HepG2 (cell line): ENCODE measurements at places on chromosomes 1 and 21. TPM values are rescaled to one million over a fixed set of nuclear protein-coding genes. Genes with fewer than 3 reads are reported as not detected.

Gene ATAD3B
- 9.6 and 15.4 TPM in 2 replicates for polyA plus RNA-seq

GRCh38 chr1:47765236-47765635 is 231.9 kb downstream of the TRABD2B start:
- peaks cover 2% of the 10 kb centered on the region for H3K27me3 ChIP-seq
- H3K36me3 ChIP-seq, result no peaks in the 10 kb centered on the region

DNA sequence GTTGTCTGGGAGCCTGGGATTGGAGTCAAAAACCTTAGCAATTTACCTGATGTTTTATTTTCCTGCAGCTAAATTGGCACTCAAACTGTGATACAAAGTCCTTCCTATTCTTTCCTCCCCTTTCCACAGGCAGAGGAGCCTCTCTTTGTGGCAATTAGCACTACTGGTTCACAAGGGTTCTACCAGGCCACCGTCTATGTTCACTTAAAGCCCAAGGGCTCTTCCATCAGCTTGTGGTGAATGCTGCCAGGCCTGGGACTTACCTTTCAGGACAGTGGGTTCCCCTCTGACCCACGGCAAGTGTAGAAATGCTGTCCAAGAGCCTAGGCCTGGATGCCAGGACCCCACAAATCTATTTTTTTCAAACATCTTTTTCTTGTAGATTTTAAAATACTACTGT is 251.9 kb upstream of the B3GALT2 start:
- no peak overlapping the region for H3K27ac ChIP-seq
- H3K4me3 ChIP-seq, result no peak overlapping the region
- DNase-seq, result no peak
- H3K4me1 ChIP-seq, result no peaks in the 10 kb centered on the region
- no peaks in the 10 kb centered on the region for H3K36me3 ChIP-seq

DNA sequence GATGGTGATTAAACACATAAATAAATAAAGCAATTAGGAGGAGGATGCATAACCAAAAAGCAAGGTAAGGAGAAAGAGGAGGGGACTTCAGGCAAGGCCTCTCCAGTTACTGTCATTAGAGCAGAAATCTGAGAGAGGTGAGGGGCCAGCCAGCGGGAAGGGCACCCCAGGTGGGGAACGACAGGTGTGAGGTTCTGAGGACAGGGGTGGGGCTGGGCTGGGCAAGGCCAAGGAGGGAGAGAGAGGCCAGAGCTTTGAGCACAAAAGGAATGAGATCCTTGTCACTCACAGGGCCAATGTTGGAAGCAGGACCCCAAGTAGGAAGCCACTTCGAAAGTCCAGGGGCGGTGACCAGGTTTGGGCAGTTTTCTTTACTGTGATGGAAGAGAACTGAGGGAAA is 182.2 kb upstream of the RAB4A start:
- H3K4me1 ChIP-seq, result peaks cover 29% of the 10 kb centered on the region
- no peaks in the 10 kb centered on the region for H3K27me3 ChIP-seq
- H3K27ac ChIP-seq, result no peak overlapping the region
- H3K36me3 ChIP-seq, result no peaks in the 10 kb centered on the region
- no peak overlapping the region for H3K4me3 ChIP-seq
- no peak for DNase-seq

- H3K4me3 ChIP-seq, result no peak overlapping the region
- peaks cover 27% of the 10 kb centered on the region for H3K4me1 ChIP-seq
- H3K27me3 ChIP-seq, result no peaks in the 10 kb centered on the region
- H3K27ac ChIP-seq, result no peak overlapping the region
Observed at GRCh38 chr1:236754525-236755210, 40.4 kb upstream of the MTR start.

- no peaks in the 10 kb centered on the region for H3K36me3 ChIP-seq
- H3K4me3 ChIP-seq, result no peak overlapping the region
- DNase-seq, result no peak
- H3K27me3 ChIP-seq, result no peaks in the 10 kb centered on the region; the same call in 1 of the 2 replicates
Observed at GRCh38 chr21:31397939-31398338, 53.9 kb upstream of the TIAM1 start.

GRCh38 chr1:89190017-89190416 is 8.7 kb downstream of the GBP4 start:
- 0 out of 3 replicates have a peak, but pooled peaks cover 5% of the 10 kb centered on the region for H3K27me3 ChIP-seq
- no peaks in the 10 kb centered on the region for H3K4me1 ChIP-seq
- DNase-seq, result no peak
- H3K36me3 ChIP-seq, result no peaks in the 10 kb centered on the region
- H3K27ac ChIP-seq, result no peak overlapping the region

Gene GPR161
- polyA plus RNA-seq, result 0.13 TPM in 2 replicates

- DNase-seq, result no peak
- peaks cover 12% of the 10 kb centered on the region; the same call in 1 of the 3 replicates for H3K27me3 ChIP-seq
- no peak overlapping the region for H3K4me3 ChIP-seq
- H3K4me1 ChIP-seq, result no peaks in the 10 kb centered on the region
Observed at GRCh38 chr1:48773133-48773532, 3.6 kb downstream of the BEND5 start.

DNA sequence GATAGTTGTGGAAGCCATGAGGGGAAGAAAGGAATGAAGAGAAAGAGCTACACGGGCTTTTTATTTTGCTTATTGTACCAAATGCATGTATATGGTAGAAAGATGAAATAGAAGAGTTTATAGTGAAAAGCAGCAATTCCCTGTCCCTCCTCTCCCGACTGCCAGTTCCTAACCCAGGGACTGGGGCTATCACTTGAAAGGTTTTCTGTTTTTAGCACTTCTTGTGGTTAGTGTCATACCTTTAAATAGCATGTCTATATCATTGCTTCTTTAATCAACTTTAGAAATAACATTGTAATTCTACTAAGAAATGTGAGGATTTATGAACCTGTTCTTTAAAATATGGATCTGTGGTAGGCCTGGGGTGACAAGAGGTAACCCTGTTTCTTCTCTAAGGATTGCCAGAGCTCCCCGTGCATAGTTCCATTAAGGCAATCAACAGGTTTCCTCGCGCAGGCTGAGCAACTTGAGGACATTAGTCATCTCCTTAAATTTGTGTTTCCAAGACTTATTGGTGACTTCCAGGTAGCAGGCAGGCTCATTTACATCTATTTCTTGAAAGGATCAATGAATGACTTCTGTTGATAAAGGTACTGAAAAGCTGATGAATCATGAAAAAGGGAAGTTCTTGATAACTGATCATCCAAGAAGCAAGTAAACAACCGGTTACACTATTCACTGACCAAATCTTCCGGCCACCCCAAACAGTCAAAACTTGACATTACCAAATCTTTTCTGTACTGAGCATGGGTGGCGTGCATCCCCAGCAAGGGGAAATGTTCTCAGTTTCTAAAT is 37.8 kb upstream of the S1PR1 start:
- no peak overlapping the region for H3K4me3 ChIP-seq
- no peak for DNase-seq
- H3K4me1 ChIP-seq, result peaks cover 4% of the 10 kb centered on the region
- H3K36me3 ChIP-seq, result no peaks in the 10 kb centered on the region

DNA sequence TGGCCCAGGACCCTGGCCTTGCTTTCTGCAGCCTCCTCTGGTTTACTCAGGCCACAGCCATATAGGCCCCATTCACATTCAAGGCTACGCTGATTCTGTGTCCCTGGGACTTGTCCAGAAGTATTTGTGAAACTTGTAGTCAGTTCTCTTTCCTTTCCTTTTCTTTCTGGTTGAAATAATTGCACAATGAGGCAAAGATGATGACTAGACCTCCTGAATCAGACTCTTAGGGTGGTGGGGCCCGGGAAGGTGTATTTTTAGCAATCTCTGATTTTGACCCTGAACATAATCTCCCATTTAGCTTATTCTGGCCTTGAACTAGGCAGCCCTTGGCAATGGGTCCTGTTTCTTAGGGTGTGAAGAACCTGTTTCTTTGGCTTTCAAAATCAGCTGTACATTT is 39.9 kb downstream of the STUM start:
- no peaks in the 10 kb centered on the region; the same call in 1 of the 2 replicates for H3K27me3 ChIP-seq
- no peak overlapping the region for H3K4me3 ChIP-seq
- H3K36me3 ChIP-seq, result no peaks in the 10 kb centered on the region
- no peak for DNase-seq
- H3K4me1 ChIP-seq, result no peaks in the 10 kb centered on the region

DNA sequence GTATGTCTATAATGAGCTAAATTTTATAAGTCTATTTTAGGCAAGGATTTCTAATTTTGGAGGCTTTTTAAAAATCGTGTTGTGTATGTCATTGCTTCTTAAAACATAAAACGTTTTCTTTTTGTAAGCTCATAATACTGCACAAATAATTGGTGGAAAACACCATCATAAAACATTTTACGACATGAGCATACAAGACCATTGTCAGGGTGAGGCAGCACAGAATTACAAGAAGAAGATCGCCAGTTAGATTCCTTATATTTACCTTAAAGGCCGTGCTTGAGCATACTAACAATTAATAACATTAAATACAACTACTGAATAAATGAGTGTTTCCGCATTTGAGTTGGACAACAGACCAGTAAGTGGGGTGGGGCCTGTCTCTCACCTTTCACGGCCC is 19.1 kb upstream of the LMX1A start:
- no peak overlapping the region for H3K27ac ChIP-seq
- H3K36me3 ChIP-seq, result no peaks in the 10 kb centered on the region
- H3K4me3 ChIP-seq, result no peak overlapping the region

Gene SPRR1A
- not detected in 2 replicates for polyA plus RNA-seq

DNA sequence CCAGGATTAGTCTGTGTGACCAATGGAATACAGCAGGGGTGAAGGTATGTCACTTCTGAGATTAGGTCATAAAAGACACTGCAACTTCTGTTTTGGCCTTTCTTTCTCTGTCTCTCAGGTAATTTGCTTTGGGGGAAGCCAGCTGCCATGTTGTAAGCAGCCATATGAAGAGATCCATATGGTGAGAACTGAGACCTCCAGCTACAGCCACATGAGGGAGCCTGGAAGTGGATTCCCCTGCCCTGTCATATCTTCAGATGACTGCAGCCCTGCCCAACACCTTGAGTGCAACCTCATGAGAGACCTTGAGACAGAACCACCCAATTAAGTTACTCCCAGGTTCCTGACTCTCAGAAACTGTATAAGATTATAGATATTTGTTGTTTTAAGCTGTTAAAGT is 70.1 kb upstream of the ESRRG start:
- H3K4me1 ChIP-seq, result no peaks in the 10 kb centered on the region
- H3K27me3 ChIP-seq, result no peaks in the 10 kb centered on the region
- H3K4me3 ChIP-seq, result no peak overlapping the region
- no peaks in the 10 kb centered on the region for H3K36me3 ChIP-seq
- DNase-seq, result no peak
- H3K27ac ChIP-seq, result no peak overlapping the region

DNA sequence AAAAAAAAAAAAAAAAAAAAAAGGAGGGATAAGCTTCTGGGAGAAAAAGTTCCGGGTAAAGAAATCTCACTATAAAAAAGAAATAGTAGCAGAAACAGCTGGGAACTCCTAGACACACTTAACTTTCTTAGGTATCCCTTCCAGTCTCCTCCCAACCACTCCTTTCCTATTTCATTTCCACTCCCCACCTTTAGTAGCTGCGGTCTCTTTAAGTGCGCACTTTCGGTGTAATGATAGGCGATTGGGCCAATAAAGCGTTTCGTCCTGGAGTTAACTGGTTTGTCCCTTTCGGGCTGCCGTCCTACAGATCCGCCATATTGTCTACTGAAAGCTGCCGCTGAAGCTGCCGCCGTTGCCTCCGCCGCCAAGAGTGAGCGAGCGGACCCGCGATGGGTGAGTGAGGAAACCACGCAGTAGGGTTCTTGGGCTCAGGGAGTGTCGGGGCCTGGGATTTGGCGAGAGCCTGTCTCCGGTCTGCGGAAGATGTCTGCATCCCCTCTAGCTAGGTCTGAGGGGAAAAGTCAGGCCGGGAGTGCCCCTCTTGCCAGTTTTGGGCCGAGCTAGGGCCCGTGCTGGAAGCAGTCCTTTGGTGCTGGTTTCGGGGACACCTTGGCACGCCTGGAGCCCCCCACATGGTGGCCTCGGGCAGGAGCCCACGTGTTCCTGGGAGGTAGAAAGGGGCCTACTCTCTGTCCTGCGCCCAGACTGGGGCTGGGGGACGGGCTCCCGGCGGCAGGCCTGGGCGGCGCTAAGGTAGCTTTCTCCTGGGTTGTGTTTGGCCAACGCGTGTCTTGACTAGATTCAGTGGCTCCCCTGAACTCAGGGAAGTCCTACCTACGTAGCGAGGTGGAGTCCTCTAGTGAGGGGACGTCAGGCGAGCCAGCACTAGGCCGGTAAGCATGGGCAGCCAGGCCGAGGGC is at the start of gene KPNA6:
Gene KPNA6, plus strand, starts transcription at position 315 of the 920 bp plus-strand sequence. Its CDS starts 75 bp downstream, at position 390.
- no peaks in the 10 kb centered on the region for H3K27me3 ChIP-seq
- H3K4me1 ChIP-seq, result peaks cover 53% of the 10 kb centered on the region
- DNase-seq, result peak; percentile 92
- H3K4me3 ChIP-seq, result peak within 1 kb of the TSS; percentile 98
- no peaks in the 10 kb centered on the region for H3K36me3 ChIP-seq

- no peak overlapping the region for H3K4me3 ChIP-seq
- H3K4me1 ChIP-seq, result peaks cover 54% of the 10 kb centered on the region
- no peak for DNase-seq
- no peaks in the 10 kb centered on the region for H3K36me3 ChIP-seq
Observed at GRCh38 chr21:43939443-43940328, 72.4 kb upstream of the TRAPPC10 start.

DNA sequence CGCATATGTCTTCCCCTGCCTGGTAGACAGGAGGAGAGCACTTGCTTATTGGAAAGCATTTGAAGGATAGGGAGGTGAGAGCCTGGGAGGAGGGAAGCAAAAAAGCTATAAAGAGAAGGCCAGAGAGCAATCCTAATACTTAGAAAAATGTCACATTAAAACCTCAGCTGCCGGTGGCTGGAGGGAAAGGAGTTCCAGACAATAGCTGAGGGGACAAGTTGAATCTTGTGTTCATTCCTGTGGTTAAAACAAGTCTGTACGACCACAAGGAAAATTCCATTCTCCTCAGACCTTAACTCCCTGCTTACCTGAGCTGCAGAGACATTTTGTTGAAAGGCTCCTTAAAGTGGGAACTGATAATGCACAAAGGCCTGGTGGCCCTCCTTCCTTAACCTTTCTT is 218.8 kb upstream of the CAMK1G start:
- H3K36me3 ChIP-seq, result no peaks in the 10 kb centered on the region
- H3K4me1 ChIP-seq, result no peaks in the 10 kb centered on the region
- no peak overlapping the region for H3K4me3 ChIP-seq
- H3K27me3 ChIP-seq, result no peaks in the 10 kb centered on the region
- DNase-seq, result no peak

GRCh38 chr1:18926315-18927081 is 24.1 kb upstream of the ALDH4A1 start:
- no peaks in the 10 kb centered on the region for H3K27me3 ChIP-seq
- H3K4me3 ChIP-seq, result no peak overlapping the region
